Hepatic stellate cell (primary cell): ENCODE measurements at places on chromosomes 6 and 20.

- no peak for DNase-seq
These were observed 19.7 kb upstream of the UST start for GRCh38 chr6:148727104-148727503.

DNA sequence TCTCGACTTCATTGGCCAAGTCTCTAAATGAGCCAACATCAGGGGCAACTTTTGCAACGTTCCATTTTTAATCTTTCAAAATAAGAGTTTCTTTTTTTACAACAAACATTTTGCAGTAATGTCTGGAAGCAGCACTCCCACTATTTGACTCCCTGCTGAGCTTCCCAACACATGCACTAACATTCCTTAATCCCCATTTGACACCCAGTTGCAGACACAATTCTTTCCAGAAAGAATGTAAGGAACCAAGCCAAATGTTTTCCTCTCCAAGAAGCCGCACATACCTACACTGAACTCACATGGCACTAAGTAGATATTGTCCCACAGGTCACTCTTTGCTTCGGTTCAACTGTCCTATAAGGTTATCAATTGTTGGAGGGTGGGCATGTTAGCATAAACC lies 165.6 kb downstream of the GRM1 start:
- no peak for DNase-seq

DNA sequence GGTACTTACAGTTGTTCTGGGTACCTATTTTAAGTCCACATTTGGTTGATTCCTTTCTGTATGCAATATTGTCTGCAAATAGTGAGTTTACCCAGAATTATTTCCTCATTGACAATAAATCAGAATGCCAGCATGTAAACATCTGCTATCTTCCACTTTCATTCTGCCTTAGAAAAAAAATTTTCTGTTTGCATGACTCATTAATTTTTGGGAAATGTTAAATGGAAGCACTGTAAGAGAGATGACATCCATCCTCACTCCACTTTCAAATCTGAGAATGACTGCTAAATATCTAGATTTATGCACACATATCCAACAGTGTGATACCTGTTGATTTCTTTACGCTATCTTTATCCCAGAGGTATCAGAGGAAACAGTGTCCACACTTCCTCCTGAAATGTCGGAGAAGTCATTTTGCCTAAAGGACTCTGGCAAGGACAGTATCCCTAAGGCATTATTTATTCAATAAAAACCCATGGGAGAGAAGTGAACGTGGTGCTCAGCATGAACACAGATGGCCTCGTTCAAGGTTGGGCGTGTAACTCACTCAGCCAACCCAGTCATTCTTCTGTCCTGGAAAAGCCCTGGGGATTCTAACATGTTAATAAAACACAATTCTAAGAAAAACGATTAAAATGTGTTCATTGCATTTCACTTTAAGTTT lies 780.9 kb downstream of the QKI start:
- no peak for DNase-seq

- DNase-seq, result no peak
These were observed 13.6 kb downstream of the ARID1B start for GRCh38 chr6:156790711-156791319.

DNA sequence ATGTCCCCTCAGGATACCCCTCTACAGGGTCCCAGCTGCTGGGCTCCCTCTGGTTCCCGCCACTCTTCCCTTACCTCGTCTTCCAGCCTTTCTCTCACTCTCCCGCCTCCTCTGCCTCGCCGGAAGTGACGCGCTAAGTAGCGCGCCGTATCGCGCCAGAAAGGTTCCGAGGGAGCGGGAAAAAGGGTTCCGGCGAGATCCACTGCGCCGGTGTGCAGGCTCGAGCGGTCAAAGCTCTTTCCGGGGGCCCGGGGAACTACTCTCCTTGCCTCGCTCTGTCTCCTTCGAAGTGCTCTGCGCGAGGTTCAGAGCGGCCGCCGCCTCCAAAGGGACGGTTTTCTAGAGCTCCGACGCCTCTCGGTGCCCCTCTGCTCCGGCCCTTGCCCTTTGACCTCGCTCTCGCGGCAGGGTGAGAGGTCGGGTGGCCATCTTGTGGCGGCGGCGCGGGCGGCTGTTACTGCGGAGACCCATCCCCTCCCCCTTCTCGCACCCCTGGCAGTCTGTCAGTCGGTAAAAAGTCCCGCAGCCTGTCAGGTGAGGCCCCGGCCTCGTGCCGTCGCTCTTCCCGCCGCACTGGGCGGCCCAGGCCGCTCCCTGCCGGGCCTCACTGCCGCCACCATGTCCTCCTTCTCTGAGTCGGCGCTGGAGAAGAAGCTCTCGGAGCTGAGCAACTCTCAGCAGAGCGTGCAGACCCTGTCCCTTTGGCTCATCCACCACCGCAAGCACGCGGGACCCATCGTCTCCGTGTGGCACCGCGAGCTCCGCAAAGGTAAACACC lies at the start of the genes RPRD1B and TTI1:
RPRD1B (plus strand) TSS at position 417 of the 778 bp plus-strand sequence; CDS start at position 619, 202 bp downstream.
TTI1 (minus strand) TSS at position 127 of the 778 bp plus-strand sequence. CDS start 19,640 bp downstream, outside the sequence.
- DNase-seq, result peak; percentile 87

DNA sequence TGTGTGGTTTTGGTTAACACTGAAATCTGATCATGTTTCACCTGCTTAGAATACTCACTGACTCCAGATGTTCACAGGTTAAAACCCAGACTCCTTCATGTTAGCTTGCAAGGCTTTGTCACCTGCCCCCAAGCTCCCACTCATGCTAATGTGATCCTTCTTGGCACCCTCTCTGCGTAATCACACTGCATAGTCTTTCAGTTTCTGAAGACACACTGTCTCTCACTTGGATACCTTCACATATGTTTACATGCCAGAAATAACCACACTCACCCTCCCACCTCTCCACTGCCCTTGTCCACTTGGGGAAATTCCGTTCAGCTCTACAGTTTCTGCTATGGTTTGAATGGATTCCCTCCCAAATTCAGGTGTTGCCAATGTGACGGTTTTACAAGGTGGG lies 234.7 kb upstream of the SASH1 start:
- DNase-seq, result no peak

- DNase-seq, result no peak
These were observed 10.4 kb downstream of the TRIM31 start for GRCh38 chr6:30102414-30102969.

GRCh38 chr6:111119571-111120329 lies 32.4 kb downstream of the SLC16A10 start:
- no peak for DNase-seq

- peak; percentile 55 for DNase-seq
These were observed 34.4 kb upstream of the FNDC1 start for GRCh38 chr6:159134701-159135364.

DNA sequence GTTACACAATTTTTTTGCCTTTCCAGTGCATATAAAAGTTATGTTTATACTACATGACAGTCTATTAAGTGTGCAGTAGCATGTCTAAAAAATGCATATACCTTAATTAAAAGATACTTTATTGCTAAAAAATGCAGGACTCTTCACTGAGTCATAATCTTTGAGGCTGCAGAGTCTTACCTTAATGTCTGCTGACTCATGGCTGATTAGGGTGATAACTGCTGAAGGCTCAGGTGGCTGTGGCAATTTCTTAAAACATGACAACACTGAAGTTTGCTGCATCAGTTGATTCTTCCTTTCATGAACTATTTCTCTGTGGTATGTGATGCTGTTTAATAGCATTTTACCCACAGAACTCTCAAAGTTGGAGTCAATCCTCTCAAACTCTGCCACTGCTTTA lies 19.1 kb downstream of the ZSCAN23 start:
- DNase-seq, result no peak

DNA sequence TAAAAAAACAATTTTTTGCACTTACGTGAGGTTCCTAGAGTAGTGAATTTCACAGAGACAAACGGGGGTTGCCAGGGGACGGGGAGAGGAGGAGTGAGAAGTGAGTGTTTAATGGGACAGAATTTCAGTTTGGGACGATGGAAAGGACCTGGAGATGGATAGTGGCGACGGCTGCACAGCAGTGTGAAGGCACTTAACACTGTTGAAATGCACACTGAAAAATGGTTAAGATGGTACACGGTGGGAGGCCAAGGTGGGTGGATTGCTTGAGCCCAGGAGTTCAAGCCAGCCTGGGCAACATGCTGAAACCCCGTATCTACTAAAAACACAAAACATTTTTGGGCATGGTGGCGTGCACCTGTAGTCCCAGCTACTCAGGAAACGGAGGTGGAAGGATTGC lies 31.4 kb downstream of the RPP40 start:
- no peak for DNase-seq

GRCh38 chr6:73610444-73611275 lies 43.1 kb downstream of the SLC17A5 start:
- peak; percentile 16 for DNase-seq

GRCh38 chr20:64110411-64111068 lies 3.2 kb upstream of the NPBWR2 start:
- no peak for DNase-seq

DNA sequence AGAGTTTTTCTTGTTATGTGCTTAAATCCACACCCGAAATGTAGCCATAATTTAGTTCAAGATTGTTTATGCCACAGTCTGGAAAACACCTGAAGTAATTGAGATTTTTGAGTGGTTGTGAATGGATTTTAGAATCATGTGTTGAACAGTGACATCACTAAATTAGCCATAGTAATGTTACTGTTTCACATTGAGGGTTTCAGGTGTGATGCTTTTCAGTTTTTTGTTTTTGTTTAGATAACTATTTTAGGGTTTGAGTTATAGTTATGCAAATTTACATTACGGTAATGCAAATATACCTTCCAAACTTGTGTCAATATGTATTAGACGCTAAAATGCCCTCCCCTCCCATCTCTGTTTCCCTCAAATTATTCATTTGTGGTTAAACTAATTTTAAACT lies 22.9 kb downstream of the QKI start:
- DNase-seq, result no peak

- no peak for DNase-seq
These were observed 416.0 kb upstream of the SPTLC3 start for GRCh38 chr20:12592756-12593155.

DNA sequence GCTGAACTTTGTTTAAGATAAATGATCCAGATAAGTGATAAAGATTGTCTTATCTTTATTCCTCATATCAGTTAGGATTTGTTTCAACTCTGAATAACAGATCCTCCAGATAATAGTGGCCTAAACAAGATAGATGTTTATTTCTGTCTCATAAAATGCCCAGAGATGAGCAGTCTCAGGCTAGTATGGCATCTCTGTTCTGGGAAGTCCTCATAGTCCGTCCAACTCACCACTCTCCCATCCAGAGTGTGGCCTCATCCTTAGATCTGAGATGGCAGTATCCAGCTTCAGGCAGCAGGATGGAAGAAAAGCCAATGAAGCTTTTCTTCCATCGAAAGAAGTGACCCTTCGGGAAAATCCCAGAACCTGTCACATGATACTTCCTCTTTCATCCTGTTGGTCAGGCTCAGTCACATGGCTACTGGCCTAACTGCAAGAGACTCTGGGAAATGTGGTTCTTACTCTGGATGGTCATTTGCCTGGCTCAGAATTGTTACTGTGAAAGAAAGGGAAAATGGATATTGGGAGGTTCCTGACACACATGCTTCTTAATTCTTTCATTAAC lies 29.4 kb upstream of the TAGAP start:
- peak; percentile 19 for DNase-seq

- DNase-seq, result peak; percentile 70
These were observed 54.4 kb downstream of the JAG1 start for GRCh38 chr20:10619427-10619826.
